ENCODE measurements at places on chromosomes 3 and 15. TPM values are rescaled to one million over a fixed set of nuclear protein-coding genes. Genes with fewer than 3 reads are reported as not detected.
A peak's percentile ranks its signal among the peaks of the same experiment; 100 is the strongest.

The SUSD5 gene
- 0.38 TPM for total RNA-seq

The TRPM1 gene
- not detected for total RNA-seq

The RGMA gene
- 31.6 TPM for total RNA-seq

The DAPK2 gene
- total RNA-seq, result 6.2 TPM

The IMPG2 gene
- total RNA-seq, result 0.38 TPM

The PDCD10 gene
- total RNA-seq, result 32.5 TPM

The UBAP1L gene
- 8.7 TPM for total RNA-seq

The COLQ gene
- 3.6 TPM for total RNA-seq

The KBTBD8 gene
- total RNA-seq, result 0.66 TPM

The CCR8 gene
- not detected for total RNA-seq

The NUTM1 gene
- total RNA-seq, result not detected

The DLL4 gene
- total RNA-seq, result 8.5 TPM

The MST1R gene
- 2.2 TPM for total RNA-seq

The ABHD5 gene
- 10.0 TPM for total RNA-seq

The CPN2 gene
- total RNA-seq, result not detected

The GASK1A gene
- 28.6 TPM for total RNA-seq

DNA sequence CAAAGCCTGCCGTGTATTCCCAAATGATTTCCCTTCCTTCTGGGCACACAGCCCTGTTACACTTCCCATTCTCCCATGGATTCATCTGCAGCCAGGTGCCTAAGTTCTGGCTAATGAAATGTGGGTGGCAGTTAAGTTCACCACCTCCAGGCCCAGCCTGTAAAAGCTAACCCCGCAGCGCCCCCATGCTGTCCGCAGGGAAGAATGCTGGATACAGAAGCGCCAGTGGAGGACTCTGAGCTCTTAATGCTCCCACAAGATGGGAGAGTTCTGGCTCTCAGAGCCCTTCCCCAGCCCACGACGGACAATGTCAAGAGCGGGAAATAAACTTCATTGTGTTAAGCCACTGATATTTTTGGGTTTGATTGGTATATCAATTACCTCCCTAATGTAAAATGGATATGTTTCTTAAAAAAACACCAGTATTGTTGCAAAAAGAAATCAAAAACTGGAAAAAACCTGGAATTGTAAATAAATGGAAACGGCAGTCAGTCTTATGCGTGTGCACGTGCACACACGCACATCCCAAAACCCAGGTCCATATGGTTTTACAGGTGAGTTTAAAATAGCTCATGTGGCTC, 37.7 kb upstream of the FGD5 start:
- DNase-seq, result peak; percentile 46

DNA sequence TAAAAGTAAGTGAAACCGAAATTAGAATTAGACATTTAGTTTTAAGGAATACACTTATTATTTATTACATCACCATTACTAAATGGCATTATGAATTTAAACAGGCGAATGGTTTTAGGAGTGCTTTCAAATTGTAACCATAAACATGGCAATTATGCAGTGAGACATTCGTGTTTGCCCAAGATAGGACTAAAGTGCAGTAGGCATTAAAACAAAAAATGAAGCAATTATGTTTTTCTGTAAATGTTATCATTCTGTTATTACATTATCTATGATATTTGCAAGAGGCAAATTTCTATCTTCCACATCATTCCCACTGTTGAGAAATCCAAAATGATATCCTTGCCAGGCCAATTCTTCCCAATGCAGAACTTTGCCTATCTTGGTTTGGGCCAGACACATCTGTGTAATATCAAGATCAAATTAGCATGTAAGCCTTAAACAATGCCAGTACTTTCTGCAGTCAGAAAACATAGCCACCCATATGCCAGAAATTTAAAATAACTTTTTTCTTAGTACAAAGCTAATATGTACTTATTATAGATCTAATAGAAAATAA, 156.9 kb downstream of the ATP8B4 start:
- DNase-seq, result no peak

GRCh38 chr3:48765376-48765775, 48.4 kb upstream of the IP6K2 start:
- no peak for DNase-seq

DNA sequence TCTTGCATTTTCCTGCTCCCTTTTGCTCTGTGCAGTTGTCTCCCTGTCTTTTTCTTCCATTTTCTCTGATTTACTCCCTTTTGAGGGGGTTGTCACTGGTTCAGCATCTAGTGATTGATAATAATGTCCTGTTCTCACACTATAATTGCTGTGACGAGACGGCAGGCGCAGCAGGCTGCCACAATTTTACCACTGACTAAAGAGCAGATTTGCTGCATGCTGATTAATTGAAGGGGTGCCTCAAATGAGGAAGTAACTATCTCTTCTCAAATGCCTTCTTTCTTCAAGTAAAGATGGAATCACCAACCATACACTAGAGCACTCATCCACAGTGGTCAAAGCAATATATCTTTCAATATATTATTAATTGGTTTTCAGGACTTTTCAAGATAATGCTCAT, 219.3 kb downstream of the CBLB start:
- DNase-seq, result no peak

DNA sequence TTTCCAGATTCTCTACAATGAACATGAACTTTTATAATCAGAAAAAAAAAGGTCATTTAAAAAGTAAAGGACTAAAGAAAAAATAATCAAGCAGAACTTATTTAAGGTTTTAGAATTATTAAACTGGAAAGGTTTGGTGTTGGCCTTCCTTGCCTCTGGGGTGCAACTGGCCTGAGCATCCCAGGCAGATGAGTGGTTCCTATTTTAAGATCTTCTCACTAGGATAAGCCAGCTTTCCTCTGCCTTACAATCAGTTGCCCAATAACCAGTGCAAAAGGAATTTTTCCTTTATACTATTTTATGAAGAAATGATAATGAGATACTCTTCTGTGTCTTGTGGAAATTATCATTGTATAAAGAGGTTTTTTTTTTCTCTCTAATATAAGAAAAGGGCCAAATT, 56.6 kb downstream of the SEC22A start:
- DNase-seq, result no peak

- DNase-seq, result no peak
These were observed 9.3 kb downstream of the B2M start for GRCh38 chr15:44720460-44721176.

DNA sequence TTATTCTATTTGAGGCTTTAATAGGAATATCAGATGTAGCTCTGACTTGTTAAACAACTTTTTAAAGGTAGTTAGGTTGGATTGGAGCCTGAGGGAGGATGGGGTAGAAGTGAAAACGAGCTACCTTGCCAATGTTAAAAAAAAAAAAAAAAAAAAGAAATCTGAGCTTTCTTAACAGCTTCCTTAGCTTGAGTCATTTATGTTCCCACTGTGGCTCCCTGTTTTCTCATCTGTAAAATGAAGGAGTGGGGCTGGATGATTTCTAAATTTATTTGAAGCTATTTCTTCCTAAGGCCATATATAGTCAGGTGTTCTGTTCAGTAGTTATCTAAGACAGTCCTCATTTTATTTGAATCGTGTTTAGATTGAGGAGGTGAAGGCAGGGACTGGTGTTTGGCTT, 105.7 kb downstream of the EDEM1 start:
- DNase-seq, result no peak

GRCh38 chr15:62389885-62390790, 225.1 kb upstream of the C2CD4B start:
- peak; percentile 66 for DNase-seq

GRCh38 chr3:186938716-186939115, 8.4 kb downstream of the ST6GAL1 start:
- DNase-seq, result no peak

- DNase-seq, result no peak
These were observed 446.7 kb downstream of the C3orf38 start for GRCh38 chr3:88596451-88596850.

DNA sequence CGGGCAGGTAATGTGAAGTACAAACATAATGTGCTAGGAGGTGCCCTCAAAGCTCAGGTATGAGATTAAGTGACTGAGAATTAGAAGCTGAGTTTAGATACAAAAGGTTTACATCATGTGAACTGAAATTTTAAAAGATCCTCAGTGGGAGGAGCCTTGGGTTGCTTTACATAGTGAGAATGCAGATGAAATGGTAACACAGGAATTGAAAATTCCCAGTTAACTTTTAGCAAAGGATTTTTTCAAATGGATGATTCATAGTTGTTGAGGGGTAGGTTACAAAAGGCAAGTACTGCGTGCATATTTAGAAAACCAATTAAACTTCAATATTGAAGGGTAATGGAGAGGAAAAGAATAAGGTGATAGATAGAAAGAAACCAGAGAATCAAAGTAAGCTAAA, 157.3 kb downstream of the PLCH1 start:
- no peak for DNase-seq

GRCh38 chr3:171387062-171387461, 73.1 kb downstream of the TNIK start:
- no peak for DNase-seq

- no peak for DNase-seq
These were observed 10.0 kb downstream of the TMEM62 start for GRCh38 chr15:43143203-43143941.

GRCh38 chr15:40328176-40328575, 4.7 kb downstream of the INAFM2 start:
- DNase-seq, result no peak

- DNase-seq, result no peak
These were observed 154.2 kb downstream of the RAB11A start for GRCh38 chr15:66023311-66023972.

DNA sequence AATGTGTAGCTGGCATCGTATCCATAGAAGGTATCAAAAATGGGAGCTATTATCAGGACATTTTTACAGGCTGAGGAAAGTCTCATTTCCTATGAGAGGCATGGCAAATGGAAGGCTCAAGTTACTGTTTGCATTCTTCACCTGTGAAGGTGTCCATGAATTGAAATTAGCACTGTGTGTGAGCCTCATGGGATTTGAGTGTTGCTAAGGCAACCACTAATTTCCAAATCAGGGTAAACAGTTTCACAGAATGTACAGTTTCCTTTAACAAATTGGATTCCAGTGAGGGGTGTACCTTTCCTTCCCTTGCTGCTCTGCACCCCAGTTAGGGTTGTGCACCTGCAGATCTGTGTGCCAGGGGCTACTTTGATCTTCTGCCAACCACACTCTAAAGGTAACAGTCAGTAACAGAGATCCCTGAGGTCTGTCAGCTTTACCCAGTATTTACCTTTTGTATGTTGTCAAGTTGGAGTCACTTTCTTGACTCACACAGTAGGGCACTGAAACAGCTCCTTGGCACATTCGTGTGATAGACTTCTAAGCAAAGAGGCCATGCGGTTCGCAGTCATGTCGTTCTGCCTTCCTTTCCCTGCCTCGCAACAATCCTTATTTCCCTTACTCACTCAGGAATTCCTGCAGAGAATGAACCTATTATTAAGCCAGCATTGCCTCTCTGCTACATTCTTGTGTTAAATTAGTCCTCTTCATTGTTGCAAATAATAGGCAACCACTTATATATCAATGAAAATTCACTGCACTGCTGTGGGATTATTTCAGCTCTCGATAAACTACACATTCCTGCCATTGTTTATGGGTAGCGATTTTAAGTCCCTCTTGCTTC, 129.8 kb upstream of the GBE1 start:
- DNase-seq, result no peak

DNA sequence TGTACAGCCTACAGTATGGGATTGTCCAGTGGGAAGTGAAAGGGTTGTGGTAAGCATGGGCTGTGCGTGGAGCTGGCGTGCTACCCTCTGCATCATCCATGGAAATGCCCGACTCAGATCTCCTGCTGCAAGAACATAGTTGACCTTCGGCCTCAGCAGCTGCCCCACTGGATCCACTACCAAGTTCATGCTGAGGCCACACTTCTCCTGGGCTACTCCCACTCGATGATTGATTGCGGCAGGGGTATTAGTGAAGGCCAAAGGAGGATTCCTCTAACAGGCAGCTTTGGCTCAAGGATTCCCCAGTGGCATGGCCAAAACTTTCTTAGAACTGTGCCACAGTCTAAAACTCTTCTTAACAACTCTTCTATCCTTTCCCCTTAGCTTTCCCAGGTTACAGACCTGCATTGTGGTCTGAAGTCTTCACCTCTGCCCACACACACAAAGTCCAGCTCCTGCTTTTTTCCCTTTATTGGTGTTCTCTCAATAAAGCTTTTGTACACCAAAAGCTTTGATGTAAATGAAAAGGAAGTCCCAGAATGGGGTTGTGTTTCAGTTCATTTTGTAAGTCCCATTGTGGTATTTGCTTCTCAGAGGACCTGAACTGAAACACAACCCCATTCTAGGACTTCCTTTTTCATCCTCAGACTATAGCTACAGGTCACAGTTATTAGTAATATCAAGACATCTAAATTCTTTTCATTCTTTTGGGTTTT, 4.9 kb upstream of the TBC1D5 start:
- DNase-seq, result no peak

DNA sequence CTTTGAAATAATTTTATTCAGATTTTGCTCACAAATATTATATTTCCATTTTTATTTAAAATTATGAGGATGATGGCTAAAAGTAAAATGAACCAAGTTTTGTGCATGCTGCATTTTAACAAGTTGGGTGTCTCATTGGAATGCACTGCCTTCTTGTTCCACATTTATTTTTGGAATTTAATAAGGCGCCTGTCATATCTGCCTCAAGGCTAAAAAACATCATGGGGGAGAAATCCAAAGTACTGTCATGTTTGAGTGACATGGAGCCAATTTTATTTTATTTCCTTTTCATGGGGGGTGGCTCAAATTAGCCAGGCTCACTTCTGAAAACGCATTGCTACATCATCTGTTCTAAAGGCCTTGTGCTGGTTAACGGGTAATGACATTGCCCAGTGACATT, 205.1 kb downstream of the ROBO2 start:
- DNase-seq, result no peak

Data from ovary (tissue), 10 donors.